ENCODE measurements at places on chromosomes 4 and X. TPM values are rescaled to one million over a fixed set of nuclear protein-coding genes. Genes with fewer than 3 reads are reported as not detected.

DNA sequence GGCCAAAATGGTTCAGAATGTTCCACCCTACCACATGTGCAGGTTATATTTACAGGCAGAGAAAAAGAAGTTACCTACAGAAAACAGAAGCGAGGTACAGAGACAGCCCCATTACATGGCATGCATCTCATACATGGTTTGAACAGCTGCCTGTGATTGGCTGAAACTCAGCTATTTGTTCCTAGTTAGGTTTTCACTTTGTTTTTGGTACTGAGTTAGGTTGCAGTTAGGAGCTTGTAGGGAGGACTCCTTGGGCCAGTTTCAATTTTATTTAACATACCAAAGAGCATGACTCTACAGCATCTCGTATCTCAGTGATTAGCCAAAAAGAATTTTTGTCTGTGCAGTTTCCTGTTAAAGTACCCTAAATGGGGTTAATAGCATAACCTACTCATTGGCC is 392.0 kb downstream of the MAPK10 start:
- no peak for DNase-seq

DNA sequence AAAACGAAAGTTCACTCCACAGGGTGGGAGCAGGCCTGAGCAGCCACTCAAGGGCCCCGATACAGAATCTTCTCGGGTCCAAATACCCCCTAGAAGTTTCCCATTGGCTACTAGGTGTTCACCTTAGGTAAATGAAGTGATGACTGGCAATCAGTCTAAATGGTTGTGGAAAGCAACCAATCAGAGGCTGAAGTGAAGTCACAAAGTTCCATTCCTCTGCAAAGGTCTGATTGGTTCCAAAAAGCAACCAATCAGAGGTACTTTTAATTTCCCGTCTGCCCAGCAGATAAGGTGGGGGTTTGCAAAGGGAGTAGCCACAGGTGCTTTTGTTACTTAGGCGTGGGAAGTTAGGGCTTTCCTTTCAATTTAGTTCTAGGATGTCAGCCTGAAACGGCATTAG is 58.2 kb upstream of the NKAP start:
- DNase-seq, result no peak

DNA sequence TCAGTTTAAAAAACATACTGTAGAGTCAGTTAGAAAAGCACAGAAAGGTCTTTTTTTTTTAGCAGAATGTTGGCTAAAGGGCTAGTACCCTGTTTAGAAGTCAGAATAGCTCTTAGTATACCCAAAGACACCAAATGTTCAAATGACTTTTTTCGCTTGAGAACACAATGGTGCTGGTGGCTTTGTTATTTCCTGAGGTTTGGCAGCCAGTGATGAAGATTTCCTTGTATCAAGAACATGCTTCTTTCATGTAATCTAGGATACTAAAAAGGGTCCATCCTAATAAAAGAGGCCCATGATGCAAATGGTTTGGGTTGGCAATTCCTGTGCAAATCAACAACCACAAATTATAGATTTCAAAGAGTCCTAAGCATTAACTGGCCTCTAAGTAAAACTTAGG is 21.1 kb upstream of the CD40LG start:
- DNase-seq, result no peak

The KIAA1210 gene
- not detected for total RNA-seq

DNA sequence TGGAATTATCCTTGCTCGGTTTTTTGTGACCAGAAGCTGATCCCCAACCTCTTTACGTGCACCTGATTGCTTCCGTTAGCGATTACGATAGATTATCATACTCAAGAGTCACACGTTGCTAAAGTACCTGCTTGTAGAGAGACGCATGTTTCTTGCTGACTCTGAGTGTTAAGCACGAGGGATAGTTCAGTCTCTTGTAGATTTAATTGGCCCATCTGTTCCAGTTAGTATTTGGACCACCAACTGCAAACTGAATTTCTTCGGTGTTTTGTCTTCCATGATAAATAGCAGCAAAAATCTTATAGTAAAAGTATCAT is 516 bp upstream of the COX18 start:
- DNase-seq, result no peak

All from activated T-cell treated with anti-CD3 and anti-CD28 coated beads, Interleukin-2, amount 50 U/mL, for 4 hours (primary cell).